ENCODE measurements at places on chromosomes 2 and 18.

- peak; percentile 30 for DNase-seq
These were observed 58.9 kb upstream of the STK17B start for GRCh38 chr2:196230061-196230854.

DNA sequence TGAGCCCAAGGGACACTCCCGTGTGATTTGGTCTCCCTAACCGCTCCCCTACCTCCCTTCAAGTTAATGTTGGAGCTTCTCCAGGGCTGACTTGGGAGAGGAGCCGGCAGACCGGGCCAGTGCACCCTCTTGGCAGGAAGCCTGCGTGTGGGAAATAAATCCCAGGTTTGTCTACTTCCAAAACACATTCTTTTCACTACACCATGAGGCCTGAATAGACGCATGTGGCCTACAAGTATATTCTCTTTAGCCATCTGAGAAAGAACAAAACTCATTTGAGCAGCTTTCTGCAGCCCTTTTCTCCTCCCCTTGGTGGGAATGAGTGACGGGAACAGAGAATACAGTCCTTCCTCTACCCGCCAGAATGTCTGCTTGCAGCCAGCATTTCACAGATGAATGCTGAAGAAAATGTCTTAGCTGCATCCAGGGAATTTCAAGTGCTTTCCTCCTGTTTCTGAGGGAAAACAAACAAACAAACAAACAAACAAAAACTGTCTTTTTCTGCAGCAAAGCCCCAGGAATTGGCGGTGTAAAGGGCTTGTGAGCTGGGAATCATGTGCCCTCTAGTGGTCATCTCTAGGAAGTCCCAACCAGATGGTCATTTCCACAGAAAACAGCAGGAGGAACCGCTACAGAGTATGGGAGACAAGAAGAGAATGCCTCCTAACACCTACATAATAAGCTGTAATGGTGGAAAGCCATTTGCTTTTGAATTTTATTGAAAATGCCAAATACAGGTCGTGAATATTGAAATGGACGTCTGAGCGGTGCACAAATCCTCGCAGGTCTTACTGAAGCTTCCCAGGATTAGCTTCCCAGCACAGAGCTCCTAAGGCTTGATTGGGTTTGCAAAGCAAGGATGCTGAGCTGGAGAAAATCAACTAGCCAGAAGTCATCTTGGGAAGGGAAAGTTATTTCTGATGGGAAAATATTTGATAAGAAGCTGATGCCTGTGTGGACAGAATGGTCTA lies 41.2 kb upstream of the DAPL1 start:
- no peak for DNase-seq

- no peak for DNase-seq
These were observed 6.1 kb upstream of the AMMECR1L start for GRCh38 chr2:127891811-127892210.

GRCh38 chr18:77092104-77093066 lies 40.2 kb downstream of the MBP start:
- no peak for DNase-seq

DNA sequence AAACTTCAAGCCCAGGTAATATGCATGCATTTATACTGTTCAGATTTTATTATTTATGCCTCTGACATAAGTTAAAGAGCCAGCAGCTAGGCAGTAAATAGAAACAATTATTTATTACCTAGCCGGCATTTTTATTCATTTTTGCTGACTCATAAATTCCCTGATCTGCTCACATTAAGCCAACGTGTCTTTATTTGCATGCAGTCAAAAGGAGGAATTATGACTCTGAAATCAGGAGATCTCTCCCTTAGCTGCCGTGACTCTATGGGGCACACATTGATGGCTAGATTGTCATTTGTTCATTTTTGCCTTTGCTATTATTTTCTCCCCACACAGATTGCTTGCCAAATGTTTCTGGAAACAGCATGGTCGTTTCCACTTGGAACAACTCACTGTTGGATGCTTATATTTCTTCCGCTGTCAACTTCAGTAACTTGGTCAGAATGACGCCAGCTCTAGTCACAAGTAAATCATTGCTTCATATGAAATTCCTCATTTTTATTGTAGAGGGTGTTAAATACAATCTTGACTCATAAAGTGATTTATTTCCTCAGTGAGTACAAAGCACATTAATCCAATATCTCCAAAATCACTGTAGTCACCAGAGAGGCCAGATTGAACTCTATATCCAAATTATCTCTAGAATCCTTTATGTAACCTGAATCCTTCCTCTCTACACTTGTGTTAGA lies 15.9 kb upstream of the ZBTB14 start:
- DNase-seq, result no peak

DNA sequence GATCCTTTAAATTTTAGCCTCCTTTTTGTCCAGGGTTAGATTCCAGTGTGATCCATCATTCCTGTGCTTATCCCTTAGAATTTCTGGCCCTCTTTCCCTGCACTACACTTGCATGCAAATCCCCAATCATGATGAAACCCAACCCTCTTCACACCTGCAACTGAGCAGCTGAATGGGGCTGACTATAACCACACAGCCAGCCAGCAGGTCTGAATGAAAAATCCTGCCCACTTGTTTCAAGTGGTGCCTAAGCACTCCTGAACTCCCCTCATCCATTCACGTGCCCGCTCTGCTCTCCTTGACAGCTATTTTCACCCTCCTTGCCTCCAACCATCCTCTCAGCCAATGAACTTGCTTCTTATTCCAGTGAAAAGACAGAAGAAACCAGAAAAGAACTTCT lies 80.5 kb upstream of the AFF3 start:
- no peak for DNase-seq

All from stimulated activated CD4-positive, alpha-beta T cell treated with anti-CD3 and anti-CD28 coated beads, TNF-alpha, amount 100 ng/mL, for 1 hour (primary cell).